Stimulated activated CD4-positive, alpha-beta T cell treated with anti-CD3 and anti-CD28 coated beads, Interleukin-1b, Interleukin-23, amount 100 ng/mL, for 1 hour (primary cell): ENCODE measurements at places on chromosomes 5 and 9.

DNA sequence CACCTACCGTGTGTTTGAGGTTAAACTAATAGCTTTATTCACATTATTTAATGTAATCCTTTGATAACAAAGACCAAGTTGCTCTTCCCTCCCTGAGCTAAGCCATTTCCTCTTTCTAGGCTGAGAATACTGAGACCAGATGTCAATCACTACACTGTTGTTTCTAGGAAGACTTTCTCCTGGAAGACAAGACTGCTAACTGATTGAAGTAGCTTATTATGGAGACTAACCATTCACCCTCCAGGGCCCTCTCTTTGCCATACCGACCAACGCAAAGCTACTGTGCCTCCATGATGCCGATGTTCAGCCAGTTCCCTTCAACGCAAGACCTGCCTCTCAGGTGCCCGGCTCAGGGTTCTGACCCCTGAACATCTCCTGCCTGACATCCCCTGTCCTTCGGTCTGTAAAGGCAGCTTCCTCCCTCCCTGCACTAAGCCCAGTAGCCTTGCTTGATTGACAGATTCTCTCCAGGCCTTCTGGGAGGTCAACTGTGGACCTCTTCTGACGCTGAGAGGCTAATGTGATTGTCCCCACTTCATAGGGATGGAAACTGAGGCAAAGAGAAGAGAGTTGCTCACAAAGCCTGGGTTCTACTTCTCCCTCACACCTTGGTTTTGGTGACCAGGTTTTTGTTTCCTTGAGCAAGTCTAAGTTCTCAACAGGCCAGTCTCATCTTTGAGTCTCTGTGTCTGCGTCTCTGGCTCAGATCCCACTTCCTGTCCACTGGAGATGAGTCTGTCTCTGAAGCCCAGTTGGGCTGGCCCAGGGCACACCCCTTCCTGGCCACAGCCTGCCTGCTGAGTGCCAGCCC, 259.7 kb upstream of the IRX2 start:
- DNase-seq, result no peak

- DNase-seq, result no peak
Observed at GRCh38 chr5:179346401-179346800, 1.1 kb upstream of the ADAMTS2 start.

DNA sequence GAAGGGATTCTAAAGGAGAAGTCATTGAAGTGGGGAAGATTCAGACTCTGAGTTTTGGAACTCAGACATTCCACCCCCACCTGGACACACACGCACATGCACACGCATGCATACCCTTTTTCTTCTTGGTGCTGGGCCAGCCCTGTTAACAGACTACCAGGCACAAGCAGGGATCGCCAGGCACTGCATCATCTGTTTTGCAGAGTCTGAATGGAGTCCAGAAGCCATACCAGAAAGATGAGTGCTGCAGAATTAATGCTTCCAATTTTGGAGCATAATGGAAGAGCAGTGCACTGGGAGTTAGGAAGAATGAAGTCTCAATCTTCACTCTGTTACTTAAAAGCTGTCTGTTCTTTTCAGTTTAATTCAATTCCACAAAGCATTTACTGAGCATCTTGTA, 95.5 kb downstream of the PDE8B start:
- DNase-seq, result no peak

- no peak for DNase-seq
Observed at GRCh38 chr5:42772265-42772993, 15.8 kb downstream of the CCDC152 start.

DNA sequence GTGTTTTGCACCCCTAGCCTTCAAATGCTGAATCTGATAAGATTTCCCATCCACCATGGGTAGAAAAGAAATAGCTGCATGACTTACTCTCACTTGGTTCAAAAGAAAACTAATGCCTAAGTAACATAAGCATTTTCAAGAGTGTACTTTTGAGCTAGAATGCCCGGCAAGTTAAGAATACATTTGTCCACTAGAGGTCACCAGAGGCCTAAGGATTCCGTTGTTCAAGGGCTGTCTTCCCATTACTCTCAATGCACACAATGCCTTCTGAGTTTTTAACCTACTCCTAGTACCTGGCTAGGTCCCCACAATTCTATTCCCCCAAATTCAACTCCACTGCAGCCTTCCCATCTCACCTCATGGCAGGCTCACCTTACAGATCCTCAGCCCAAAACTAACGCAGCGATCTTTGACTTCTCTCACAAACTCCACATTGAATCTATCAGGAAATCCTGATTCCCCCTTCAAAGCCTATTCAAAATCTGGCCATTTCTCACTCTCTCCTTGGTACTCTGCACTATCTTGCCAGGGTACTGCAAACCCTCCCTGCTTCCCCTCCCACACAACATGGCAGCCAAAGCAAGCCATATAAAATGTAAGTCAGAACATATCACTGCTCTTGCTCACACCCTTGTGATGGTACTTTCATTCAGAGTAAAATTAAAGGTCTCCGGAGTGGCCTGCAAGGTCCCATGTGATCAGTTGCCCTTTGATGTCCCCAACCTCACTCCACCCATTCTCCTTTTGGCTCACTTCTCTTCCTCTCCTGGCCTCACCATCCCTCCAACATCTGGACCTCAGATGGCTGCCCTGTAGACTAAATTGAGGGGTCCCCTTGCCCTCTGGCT, 13.4 kb downstream of the OXCT1 start:
- peak; percentile 24 for DNase-seq

GRCh38 chr9:86424251-86424891, 70.2 kb upstream of the TUT7 start:
- no peak for DNase-seq

DNA sequence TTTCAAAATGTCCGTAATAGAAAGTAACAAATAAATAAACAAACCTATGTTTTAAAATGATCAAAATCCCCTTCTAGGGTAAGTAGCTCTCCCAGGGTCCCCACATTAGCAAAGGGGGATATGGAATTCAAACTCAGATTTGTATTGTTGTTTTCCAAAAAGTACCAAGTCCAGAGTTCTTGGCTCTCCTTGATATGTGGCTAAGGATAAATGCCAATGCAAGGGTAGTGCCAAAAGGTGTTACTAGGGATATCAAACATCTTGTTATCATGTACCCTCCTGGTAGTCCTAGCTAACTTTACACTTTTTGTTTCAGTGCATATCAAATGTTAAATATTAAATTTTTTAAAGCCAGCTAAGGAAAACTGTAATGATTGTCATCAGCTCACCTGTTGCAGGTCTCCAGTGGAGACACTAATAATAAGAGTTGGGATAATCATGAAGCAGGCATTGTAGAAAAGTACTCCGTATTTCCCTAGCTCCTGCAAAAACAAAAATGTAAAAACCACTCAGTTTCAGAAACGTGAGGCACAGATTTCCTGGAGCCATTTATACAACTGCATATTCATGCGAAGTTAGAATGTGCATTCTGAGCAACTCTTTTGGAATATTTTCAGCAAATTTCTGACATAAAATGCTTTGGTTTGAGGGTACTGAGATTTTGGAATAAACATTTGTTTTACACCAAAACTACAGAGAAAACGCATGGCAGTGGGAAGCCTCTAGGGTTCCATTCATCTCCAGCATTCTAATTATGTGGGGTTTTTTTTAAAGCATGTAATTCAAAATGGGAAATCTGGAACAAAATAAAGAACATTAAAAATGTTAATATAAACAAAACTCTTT, 39.8 kb downstream of the SLC35D2 start:
- no peak for DNase-seq
